Activated CD4-positive, alpha-beta memory T cell treated with anti-CD3 and anti-CD28 coated beads, Interleukin-2, amount 10 ng/mL, durations not matched to agents 7 days and 5 days (primary cell): ENCODE measurements at places on chromosomes 4 and X.

- no peak for DNase-seq
Measured at GRCh38 chr4:15694431-15694830, 8.4 kb upstream of the BST1 start.

GRCh38 chr4:10761903-10762302, 77.3 kb upstream of the CLNK start:
- no peak for DNase-seq

- peak; percentile 38 for DNase-seq
Measured at GRCh38 chr4:7863911-7864681, 75.6 kb downstream of the AFAP1 start.

- no peak for DNase-seq
Measured at GRCh38 chrX:148298737-148299136, 201.7 kb upstream of the AFF2 start.

- DNase-seq, result no peak
Measured at GRCh38 chr4:67103001-67103747, 442.1 kb downstream of the CENPC start.

DNA sequence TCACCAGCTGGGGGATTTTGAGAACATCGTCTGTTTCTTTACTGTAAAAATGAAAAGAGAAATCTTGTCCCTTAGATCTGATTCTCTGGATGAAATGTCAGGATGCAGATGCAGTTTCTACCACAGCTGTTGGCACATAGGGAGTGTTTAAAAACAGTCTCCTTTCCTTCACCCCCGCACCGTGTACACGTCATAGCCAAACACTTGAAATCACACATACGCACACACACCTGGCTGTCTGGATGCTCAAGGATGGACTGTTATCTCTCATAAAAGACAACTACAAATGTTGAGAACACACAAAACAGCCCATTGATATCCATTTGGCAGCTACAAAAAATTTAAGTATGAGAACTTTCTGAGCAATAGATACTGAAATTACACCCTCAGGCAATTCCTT, 275.8 kb upstream of the CLNK start:
- DNase-seq, result no peak

- DNase-seq, result no peak
Measured at GRCh38 chr4:81152839-81153713, 61.9 kb downstream of the PRKG2 start.

DNA sequence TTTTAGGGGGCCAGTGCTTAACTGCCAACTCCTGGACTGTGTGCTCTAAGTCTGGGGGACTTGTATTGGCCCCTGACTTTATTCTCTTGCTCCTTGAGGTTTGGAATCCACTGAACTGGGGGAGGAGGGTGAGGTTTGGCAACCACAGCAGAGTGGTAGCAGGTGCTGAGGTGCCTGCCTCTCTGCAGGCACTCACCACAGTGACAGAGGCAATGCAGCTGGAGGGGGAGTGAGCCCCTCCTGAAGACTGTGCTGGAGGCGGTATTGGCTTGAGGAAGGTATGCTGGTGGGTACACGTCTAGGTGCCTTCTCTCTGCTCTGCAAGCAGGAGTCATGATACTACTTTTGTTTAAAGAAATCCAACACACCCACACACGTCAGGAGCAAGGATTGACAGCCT, 24.6 kb downstream of the CFAP299 start:
- no peak for DNase-seq

DNA sequence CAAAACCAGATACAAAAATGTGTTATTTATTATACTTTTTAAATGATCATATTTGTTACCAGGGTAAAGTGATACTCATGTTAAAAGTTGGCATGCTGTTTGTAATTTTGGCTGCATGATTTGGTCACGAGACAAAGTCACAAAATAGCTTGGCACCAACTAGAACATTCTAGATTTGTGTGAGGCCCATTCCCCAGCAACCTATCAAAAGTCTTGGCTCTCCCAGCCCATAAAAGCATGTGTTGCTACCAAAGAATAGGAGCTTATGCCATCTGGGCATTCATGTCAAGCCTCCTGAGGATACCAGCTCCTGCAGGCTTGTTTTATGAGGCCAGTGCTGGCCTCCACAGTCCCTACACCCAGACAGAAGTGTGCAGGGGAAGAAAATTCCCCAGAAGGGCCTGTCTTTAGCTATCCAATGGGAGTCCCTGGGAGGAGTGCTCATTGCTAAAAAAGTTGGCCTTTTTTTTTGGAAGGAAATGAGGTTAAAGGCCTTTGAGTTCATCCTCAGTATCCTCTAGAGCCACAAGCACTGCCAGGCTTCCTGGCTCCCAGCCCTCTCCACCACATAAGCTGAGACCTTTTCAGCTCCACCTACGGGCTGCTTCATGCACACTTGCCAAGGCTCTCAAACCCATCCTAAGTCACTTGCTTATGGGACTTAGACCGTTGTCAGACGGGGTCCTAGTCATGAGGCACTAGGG, 211.9 kb upstream of the EOLA2 start:
- DNase-seq, result no peak

- peak; percentile 32 for DNase-seq
Measured at GRCh38 chr4:5051278-5052203, at the start of gene STK32B. TSS of gene STK32B (plus strand) at chr4:5051480.

DNA sequence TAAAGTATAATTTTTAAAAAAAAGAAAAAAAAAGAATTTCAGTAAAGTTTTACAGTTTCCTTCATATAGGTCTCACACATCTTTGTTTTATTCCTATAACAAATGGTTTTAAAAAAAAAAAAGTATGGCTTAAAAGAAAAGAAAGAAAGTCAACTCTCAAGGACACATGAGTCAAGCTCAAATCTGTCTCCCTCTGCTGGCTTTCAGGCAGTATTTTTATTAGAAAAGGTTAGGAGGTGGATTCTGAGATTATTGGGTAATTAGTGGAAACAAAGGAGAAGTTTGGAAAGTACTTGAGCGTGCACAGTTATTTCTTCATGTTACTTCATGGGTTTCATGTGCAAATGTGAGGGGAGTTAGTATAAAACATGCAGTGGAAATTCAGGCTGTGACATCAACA, 36.6 kb upstream of the BTC start:
- no peak for DNase-seq

- DNase-seq, result no peak
Measured at GRCh38 chr4:114728426-114728825, 129.8 kb downstream of the UGT8 start.

DNA sequence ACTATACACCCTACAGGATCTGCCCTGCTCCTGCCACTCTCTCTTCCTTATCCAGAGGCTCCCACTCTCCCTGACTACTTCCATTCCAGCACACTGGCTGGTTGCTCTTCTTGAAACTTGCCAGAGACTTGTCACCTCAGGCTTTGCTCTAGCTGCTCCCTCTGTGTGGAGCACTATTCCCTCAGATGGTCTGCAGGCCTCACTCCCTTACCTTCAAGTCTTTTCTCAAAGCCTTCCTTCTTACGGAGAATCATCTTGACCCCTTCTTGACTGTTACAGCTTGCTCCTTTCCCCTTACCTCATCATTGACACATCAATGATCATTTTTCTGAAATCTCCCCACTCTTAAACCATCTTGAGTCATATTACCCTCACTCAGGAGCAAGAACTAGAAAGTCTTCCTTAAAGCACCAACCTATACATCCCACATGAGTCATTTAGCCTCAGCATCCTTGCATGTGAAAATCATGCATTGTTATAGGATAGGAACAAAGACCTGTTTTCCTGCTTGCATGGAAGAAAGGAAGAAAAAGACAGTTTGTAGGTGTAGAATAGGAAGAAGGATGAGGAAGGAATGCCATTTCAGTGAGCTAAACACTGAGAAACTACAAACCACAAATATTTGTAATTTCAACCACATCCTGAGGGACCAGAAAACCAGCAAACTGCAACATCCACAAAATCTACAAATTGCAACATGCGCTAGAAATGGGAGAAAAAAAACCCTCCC, 55.7 kb downstream of the ANTXR2 start:
- no peak for DNase-seq

- no peak for DNase-seq
Measured at GRCh38 chrX:119604766-119605463, 1.3 kb downstream of the NKRF start.

- peak; percentile 57 for DNase-seq
Measured at GRCh38 chrX:41561045-41561444, 113.9 kb downstream of the NYX start.

DNA sequence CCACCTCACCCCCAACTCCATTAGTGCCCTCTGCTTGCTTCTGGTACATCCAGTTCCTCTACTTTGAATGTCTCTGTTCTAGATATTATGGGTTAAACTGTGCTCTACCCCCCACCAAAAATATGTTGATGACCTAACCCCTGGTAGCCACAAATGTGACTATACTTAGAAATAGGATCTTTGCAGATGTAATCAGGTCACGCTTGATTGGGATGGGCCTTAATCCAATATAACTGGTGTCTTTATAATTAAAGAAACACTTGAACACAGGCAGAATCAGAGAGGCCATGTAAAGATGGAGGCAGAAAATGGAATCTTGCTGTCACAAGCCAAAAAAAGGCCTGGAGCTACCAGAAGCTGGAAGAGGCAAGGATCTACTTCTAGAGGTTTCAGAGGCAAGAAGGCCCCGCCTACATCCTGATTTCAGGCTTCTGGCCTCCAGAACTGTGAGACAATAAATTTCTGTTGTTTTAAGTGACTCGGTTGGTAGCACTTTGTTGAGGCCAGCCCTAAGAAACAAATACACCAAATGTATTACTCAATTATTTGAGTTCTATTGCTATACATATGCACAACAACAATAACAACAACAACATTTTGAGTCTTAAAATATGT, 220.0 kb downstream of the PPP3CA start:
- no peak for DNase-seq
